Activated CD8-positive, alpha-beta memory T cell treated with anti-CD3 and anti-CD28 coated beads for 48 hours (primary cell): ENCODE measurements at places on chromosomes 1 and 21.

DNA sequence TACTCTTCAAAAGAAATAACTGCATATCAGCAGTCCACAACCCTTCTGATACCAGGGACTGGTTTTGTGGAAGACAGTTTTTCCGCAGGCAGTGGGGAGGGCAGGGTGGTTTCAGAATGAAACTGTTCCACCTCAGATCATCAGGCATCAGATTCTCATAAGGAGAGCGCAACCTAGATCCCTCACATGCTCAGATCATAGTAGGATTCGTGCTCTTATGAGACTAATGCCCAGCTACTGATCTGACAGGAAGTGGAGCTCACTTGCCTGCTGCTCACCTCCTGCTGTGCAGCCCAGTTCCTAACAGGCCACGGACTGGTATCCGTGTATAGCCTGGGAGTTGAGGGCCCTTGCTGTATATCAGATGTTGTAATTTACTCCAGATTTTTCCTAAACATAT lies 11.5 kb downstream of the RO60 start:
- DNase-seq: no peak

GRCh38 chr1:202580619-202581018 lies 129.6 kb downstream of the SYT2 start:
- DNase-seq: no peak

GRCh38 chr1:184018622-184019021 lies 18.9 kb downstream of the COLGALT2 start:
- DNase-seq: no peak

DNA sequence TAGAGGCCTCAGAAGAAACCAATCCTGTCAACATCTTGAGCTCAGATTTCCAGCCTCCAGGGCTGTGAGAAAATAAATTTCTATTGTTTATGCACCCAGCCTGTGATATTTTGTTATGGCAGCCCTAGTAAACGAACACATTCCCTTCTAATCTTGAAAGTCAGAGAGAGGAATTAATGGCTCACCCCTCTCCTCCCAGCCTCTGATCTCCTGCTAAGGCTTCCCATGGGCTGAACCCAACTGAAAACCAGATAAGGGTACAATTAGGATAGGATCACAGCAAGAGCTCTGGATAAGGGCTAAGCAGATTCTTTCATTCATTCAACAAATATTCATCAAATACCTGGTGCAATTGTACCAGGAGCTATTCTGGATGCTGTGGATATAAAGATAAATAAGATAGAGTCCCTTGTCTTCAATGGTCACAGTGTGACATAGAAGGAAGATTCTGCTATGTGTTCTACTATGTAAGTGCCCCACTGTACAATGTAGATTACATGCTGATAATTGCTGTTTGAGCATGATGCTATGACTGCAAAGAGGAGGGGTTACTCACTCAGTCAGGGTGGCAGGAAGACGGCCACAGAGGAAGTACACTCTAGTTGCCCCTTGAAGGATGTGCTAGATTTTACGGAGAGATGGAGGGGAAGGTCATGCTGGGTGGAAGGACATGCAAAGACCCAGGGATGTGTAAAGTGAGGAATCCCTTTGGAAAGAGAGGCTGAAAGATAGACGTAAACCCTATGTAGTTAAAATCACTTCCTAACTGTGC lies 203.3 kb upstream of the JUN start:
- DNase-seq: no peak

DNA sequence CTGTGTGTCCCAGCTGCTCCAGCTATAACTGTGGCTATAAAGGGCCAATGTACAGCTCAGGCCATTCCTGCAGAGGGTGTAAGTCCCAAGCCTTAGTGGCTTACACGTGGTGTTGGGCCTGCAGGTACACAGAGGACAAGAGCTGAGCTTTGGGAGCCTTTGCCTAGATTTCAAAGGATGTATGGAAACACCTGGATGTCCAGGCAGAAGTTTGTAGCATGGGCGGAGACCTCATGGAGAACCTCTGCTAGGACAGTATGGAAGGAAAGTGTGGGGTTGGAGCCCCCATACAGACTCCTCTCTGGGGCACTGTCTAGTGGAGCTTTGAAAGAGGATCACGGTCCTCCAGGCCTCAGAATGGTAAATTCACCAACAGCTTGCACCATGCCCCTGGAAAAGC lies 113.9 kb downstream of the RGS21 start:
- DNase-seq: no peak
